Right lung (tissue), 10 donors: ENCODE measurements at places on chromosomes 3 and 15. TPM values are rescaled to one million over a fixed set of nuclear protein-coding genes. Genes with fewer than 3 reads are reported as not detected.
A peak's percentile ranks its signal among the peaks of the same experiment; 100 is the strongest.

Gene FHIT
- polyA plus RNA-seq, result 9.6 TPM

Gene CFAP100
- 5.7 TPM for polyA plus RNA-seq

Gene SEMA5B
- polyA plus RNA-seq, result 6.7 TPM

DNA sequence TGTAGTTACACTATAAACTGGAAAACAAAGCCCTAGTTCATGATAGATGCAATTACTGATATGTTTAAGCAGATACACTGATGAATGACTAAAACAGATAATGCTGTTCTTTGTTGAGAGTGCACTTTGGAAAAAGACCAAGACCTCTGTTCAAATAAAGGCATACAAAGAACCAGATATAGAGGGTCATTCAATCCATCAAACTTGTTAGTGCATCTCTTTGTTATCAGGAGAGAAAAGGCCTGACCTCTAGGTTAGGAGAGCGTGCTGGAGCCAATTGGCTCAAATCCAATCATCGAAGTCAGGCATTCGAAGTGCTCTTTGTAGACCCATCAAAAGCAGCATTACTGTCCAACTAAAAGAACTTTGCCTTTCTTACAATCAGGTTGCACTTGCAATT, 124.2 kb downstream of the TFG start:
- DNase-seq, result no peak

DNA sequence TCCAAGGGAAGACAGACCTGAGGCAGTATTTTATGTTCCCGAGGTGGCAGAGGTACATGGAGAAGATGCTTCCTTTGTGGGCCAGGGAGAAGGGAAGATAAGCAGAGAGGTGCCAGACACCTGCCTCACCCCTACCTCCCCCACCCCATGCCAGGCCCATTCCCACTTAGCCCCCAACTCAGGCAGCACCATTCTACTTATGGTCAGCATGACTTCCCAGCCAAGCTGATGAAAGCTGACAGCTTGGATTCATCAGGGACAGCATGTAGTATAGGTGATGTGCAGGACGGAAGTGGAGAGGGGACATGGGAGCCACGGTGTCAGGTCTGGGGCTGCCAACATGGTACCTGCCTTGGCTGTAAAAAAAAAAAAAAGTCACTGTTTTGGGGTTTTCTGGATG, 57.5 kb upstream of the CSPG4 start:
- DNase-seq, result no peak

- DNase-seq, result no peak
Observed at GRCh38 chr3:115859002-115859807, 235.9 kb downstream of the GAP43 start.

DNA sequence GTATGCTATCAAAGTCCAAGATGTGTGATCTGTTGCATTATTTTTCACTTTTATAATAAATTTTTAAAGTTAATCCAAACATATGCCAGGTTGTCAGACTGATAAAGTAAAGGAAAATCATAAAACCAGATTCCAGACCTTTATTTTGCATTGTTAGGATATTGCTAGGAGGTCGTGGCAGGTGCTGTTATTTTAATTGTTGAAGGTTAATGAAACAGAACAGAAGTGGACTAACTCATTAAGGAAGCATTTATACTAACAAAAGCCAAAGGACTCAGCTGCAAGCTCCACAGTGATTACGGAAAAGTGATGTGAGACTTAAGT, 63.1 kb downstream of the DCLK3 start:
- DNase-seq, result no peak

GRCh38 chr15:79644091-79644490, 212.0 kb downstream of the MINAR1 start:
- DNase-seq, result no peak

GRCh38 chr15:93152360-93152759, 63.3 kb upstream of the RGMA start:
- no peak for DNase-seq

DNA sequence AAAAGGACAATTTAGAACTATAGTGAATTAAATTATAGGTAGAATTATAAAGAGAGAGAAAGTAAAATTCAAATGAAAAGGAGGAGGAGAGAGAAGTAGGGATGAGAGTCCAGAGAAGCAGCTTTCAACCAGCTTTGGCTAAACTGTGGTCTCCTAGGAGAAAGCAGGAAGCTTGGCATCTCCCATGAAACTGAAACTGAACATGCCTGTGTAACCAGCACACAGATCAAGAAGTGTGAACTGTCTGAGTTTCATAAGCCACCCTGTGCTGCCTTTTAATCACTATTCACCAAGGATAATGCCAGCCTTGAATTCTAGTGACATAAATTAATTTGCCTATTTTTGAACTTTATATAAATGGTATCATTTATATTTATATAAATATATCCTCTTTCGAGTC, 128.5 kb downstream of the MYRIP start:
- DNase-seq, result no peak

GRCh38 chr3:76152028-76152427, 366.7 kb upstream of the ZNF717 start:
- DNase-seq, result no peak

DNA sequence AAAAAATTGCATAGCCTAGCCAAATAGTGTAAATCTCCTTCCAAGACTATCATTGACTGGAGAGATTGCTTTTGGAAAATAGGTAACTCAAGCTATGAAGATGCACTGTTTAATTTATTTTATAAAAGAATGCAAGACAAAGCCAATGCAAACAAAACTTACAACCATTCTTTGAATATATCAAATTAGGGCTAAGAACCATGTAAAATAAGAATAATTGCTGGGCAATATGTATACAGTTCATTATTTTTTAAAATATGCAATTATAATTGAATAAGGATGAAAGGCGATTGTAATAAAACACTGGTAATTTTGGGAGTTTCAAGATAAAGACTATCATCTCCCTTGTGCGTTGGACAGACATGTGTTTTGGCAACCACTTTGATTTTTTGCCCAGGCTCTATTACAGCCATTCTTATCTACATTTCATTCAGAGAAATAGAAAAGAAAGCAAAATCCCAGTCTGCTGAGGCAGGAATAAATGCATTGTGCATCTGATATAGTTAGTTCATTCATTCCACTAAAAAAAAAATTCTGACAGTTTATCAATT, 242.3 kb upstream of the ROBO1 start:
- DNase-seq, result no peak

DNA sequence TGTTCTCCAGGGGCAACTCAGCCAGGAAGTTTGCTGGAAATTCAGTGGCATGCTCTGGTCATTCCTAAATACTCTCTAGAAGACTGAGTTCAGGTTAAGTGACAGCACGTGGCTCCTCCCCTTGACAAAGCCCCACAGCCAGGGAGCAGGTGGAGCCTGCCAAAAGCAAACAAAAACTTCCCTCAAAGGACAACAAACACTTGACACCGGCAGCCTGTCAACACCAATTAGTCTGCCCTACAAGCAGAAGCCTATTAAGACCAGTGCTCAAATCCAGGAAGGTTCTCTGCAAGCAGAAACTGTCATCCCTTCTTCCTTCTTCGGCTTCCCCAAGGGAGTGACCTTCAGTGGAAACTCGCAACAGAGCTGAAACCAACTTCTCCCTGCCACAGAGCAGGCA, 5.0 kb downstream of the MEX3B start:
- no peak for DNase-seq

DNA sequence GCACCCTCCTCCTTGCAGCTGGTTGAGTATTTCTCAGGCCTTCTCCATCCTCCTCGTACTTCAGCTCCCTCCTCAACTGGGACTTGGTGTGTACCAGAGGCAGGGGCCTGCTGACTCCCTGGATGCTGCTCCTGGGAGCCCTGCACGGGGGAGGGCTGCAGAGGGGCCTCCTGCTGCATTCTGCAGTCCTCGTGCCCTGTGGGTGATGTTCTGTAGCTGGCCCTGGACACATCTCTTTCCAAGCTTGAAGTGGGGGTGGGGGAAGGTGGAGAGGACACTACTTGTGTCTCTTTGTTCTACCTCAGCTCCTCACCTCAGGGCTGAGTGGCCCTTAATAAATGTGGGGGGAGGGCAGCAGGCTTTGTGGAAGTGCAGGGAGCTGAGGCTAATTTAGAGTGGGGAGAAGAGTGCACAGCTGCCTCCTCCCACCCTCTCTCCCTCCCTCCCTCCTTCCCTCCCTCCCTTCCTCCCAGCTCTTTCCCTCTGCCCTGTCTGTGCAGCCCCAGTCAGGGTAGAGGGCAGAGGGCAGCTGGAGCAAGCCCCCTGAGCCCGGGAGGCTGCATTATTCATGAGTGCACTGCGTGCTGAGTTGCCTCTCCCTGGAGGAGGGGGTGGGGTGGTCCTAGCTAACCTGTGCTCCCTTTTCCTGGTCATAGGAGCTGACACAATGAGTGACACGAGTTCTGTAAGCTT, 3.7 kb upstream of the GRM2 start:
- DNase-seq, result no peak

- DNase-seq, result no peak
Observed at GRCh38 chr15:74421302-74422245, 12.2 kb downstream of the SEMA7A start.

- DNase-seq, result peak; percentile 5
Observed at GRCh38 chr3:185215873-185216606, 37.8 kb downstream of the EHHADH start.

DNA sequence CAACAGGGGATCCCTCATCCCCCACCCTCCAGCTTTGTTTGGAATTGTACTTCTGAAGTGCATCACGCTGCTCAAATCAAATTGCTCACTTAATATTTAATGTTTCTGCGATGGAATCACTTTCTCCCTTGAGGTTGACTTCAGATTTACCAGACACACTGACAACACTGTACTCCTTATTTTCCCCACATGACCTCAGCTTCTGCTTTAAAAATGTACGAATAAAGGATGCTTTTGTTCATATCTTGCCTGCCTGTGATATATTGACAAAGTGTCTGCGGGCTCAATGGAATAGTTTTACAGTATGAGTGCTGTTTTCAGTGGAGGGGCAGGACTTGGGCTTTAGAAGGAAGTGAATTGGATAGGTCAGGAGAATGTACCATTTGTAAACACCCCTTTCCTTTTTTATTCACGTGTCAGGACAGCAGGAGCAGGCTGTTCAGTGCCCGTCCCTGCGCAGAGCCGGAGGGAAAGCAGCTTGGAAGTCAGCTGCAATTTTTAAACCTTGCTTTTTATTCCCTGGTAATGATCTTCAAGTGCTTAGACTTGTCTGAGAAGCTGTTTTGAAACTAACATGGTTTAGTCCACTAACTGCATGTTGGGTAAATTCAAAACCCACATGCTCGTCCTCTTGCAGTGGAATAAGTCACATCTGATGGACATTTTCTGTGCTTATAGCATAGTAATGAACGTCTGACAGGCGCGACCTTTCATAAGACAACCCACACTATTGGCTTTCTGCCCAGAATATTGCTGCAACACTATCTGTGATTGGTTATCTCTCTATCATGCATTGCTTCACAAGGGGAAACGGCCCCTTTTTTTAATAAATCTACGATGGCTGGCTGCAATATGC, 29.9 kb downstream of the MBNL1 start:
- peak; percentile 94 for DNase-seq

- no peak for DNase-seq
Observed at GRCh38 chr15:71167445-71168165, 52.3 kb downstream of the THSD4 start.

- no peak for DNase-seq
Observed at GRCh38 chr15:70976851-70977250, 84.2 kb downstream of the LRRC49 start.

GRCh38 chr15:100030586-100031229, 297.5 kb upstream of the LYSMD4 start:
- no peak for DNase-seq

- peak; percentile 34 for DNase-seq
Observed at GRCh38 chr3:98732286-98733052, 30.7 kb upstream of the ST3GAL6 start.
